ENCODE measurements at places on chromosomes 3 and 15.

- DNase-seq: no peak
Observed at GRCh38 chr3:195542316-195542697, 818 bp downstream of the PPP1R2 start.

GRCh38 chr3:12138044-12138443, 20.7 kb downstream of the TIMP4 start:
- DNase-seq: no peak

GRCh38 chr15:69299451-69299886, 757 bp downstream of the PAQR5 start:
- no peak for DNase-seq

DNA sequence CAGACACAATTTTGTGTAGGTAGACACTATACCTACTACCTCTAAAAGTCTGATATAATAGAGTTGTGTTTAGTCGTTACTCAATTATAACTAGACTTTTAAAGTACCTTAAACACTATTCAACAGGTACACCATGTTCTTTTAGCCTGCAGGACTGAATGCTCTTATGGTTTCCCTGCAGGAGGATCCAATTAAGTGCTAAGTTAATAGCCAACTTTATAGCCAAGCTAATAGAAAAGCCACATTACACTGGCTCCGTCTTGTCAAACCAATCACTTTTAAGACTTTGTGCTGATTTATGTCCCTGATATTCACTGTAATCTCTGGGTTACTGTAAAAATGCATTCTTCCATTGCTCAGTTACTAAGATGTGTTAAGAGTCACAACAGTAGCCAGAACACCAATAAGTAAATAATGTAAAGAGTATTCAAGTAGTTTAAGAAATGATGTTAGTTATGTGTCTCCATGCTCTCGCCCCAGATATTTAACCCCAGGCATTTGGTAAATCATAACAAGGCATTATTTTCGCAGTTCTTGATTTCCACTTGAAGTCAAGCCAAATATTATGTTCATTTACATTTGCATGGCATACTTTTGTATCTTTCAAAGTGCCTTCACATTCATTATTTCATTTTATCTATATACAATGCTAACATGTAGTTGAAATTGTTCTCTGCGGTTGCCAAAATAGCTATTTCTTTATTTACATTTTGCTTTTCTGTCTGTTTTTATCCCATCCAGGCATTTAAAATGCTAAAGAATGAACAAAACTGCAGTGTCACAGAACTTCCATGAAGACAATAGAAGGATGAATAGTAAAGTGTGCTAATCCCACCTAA, 42.7 kb upstream of the AP4E1 start:
- no peak for DNase-seq

- DNase-seq: no peak
Observed at GRCh38 chr15:53872410-53872809, 105.8 kb upstream of the UNC13C start.

DNA sequence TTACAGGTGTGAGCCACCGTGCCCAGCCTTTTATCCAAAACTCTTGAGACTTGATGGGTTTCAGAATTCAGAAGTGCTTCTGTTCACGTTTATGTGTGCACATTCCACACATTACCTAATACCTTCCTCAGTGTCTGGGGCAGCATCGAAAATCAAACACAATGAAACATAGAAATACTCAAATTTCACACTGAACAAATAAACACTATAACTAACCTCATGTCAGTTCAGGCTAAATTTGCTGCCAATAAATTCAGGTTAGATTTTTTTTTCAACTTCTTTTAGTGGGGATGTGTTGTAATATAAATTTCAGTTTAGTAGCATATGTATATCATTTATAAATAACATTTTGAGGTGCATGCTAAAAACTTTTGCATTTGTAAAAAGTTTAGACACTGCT, 2.8 kb downstream of the EIF2AK4 start:
- DNase-seq: no peak

DNA sequence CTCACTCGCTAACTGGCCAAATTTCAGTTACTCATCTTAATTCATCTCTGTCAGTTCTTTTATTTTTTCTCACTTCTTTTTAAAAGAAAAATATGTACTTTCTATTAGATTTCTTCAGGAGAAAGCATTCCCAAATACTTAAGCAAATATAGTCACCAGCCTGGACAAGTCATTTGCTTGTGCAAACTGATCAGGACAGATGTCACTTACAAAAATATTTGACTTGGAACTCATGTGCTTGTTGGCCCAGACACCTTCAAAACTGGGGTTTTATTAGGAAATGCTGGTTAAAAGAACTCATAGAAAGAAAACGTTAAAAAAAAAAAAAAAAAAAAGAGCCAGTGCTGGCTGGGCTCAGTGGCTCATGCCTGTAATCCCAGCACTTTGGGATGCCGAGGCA, 31.3 kb upstream of the FOXP1 start:
- no peak for DNase-seq

- DNase-seq: no peak
Observed at GRCh38 chr3:2097641-2098191, 950 bp upstream of the CNTN4 start.

DNA sequence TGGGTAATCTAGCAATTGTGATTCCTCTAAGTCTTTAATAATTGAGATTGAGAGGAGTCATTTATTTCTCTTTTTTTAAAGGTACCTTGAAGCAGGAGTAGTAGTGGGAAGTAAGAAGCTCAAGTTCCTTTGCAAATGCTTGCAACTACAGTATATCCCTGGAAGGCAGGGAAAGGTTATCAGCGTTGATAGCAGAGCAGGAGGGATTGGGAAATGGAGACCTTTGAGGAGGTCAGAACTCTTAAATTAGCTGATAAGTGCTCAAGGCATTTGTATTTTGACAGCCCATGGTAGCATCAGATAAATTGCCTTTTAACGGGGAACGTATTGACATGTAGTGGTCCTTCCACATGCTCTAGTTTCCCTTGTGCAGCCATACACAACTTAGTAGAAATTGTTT, 47.7 kb downstream of the MEF2A start:
- DNase-seq: no peak

GRCh38 chr3:48215019-48215418, 8.3 kb upstream of the CAMP start:
- DNase-seq: no peak

Measured in NCI-H187 treated with DMSO at 0.1 percent for 48 hours (cell line).